ENCODE measurements at places on chromosomes 16 and 17.

DNA sequence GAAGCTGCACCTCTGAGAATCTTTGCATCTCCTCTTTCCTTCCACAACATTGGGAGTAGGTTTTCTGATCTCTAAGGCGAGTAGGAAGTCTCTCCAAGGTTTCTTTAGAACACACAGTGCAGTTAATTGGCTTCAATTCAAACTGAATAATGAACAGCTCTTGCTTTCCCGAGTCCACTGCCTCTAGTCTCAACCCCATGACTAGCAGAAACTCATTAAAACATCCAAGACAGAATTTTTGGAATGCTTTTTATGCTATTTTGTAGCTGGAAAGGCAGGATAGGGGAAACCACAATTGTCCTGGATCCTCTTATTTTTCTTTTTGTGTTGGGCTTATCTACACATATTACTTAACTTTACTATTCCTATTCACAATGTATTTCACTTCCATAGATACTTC lies 206.6 kb downstream of the CDH8 start:
- no peak for DNase-seq

GRCh38 chr17:47099451-47099986 lies 89.6 kb downstream of the CDC27 start:
- DNase-seq = no peak

GRCh38 chr16:83458612-83459011 lies 349.2 kb upstream of the HSBP1 start:
- peak; percentile 80 for DNase-seq

GRCh38 chr17:32746698-32747097 lies 130.2 kb downstream of the MYO1D start:
- peak; percentile 45 for DNase-seq

DNA sequence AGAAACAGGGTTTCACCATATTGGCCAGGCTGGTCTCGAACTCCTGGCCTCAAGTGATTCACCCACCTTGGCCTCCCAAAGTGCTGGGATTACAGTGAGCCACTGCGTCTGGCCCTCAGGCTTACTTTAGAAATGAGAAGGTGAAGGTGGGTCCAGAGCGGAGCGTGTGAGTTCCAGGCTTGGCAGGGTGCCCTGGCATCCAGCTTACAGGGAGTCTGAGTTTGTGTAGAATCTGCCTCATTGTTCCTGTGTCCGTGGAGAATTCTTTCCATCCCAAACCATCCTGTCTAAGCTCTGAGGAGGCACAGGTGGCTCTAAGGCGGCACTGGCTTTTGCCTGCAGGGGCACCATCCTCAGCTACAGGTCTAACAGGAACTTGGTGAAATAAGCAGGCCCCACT lies 50.6 kb downstream of the RAB11FIP3 start:
- no peak for DNase-seq

GRCh38 chr17:51759260-51759659 lies 399.3 kb downstream of the CA10 start:
- no peak for DNase-seq

- peak; percentile 65 for DNase-seq
Observed at GRCh38 chr17:979539-980405, at the start of gene NXN. Gene NXN, minus strand, starts transcription at chr17:979776.

DNA sequence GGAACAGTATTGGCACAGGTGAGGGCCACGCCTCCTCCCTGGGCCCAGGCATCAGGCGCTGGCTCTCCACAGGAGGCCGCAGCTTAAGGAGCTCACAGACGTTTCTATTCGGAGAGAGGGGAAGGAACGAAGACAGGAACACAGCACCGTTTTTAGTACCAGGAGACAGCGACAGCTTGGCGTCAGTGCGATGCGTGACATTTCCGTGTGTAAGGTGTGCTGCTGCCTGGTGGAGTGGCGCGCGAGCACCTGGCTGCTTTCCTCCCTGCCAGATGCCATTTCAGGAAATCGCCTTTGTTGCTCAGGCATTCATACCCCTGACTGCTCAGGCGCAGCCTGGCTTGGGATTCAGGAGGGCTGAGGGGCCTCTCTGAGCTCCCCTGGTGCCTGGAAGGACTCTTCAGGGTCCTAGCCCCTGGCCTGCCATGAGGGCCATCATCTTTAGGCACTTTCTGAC lies 367.5 kb downstream of the CPPED1 start:
- DNase-seq = no peak

All from IMR-90 (cell line).